ENCODE measurements at places on chromosomes 7 and 10.
A peak's percentile ranks its signal among the peaks of the same experiment; 100 is the strongest.

DNA sequence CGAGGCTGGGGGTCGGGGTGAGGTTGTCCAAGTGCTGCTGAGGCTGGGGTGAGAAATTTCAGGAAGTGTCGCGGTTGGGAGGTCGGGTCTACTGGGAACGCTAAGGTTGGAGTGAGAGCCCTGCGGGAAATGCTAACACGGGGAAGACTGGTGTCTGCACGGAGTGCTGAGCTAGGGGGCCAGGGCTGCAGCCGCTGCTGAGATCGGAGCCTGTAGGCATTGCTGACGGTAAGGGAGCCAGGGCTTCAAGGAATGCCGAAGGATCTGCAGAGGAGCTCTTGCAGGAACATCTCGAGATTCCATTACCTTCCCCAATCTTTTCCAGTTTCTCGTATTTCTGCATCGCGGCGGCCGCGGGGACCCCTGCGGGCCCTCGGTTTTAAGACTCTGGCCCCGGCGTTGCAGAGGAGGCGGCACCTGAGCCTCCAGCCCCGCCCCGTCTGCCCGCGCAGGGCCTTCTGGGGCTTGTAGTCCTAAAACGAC lies at the start of gene CDK5:
Gene CDK5 (minus strand): TSS at position 392 of the 483 bp plus-strand sequence. CDS start 49 bp downstream, at position 343.
- DNase-seq, result peak; percentile 56

GRCh38 chr10:10702211-10702610 lies 315.5 kb upstream of the CELF2 start:
- DNase-seq, result no peak

- no peak for DNase-seq
These were observed 1224.6 kb upstream of the LRRTM3 start for GRCh38 chr10:65701168-65701776.

DNA sequence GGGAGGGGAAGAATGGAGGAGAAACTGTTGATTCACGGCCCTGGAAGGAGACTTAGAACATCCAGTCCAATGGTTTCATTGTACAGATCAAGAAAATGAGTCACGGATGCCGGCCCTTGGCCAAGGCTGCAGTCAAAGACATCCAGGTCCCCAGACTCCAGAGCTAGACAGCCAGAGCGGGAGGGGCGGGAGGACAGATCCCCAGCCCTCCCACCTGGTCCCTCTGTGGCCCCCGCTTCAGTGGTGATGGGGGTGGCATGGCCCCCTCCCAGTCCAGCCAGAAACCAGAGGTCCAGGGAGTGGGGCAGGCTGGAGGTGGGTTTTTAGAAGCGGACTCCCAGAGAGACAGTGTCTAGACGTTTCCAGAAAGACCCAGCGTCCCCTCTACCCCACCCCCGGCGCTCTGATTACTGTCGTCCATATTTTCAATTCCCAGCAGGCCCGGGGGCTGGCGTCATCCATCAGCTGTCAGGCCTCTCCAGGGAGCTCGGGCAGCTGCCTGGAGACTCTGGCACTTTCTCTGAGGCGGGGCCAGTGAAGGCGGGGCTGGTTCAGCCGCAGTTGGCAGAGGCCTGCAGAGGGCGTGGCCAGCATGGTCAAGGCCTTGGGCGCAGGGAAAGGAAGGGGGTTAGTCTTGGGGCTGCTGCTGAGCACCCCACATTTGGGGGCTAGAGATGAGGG lies 8.0 kb upstream of the HSPB1 start:
- no peak for DNase-seq

DNA sequence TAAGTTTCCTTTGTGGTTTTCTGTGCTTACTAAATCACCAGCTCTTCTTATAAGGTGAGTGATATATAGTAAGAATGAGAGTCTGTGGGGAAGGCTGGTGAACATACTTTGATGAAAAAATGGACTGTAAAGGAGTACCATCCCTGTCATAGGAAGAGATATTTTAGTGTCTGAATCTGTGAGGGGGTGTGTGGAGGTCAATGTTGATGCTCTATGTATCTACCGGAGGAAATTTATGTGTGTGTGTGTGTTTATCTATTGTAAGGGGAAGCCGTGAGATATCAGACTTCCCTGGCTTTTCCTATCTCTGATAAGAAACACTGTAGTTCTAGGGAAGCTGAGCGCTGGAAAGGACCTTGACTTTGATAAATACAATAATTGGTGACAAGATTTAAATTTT lies 179.0 kb downstream of the PCDH15 start:
- no peak for DNase-seq

GRCh38 chr10:77333610-77334340 lies 303.8 kb downstream of the KCNMA1 start:
- no peak for DNase-seq

DNA sequence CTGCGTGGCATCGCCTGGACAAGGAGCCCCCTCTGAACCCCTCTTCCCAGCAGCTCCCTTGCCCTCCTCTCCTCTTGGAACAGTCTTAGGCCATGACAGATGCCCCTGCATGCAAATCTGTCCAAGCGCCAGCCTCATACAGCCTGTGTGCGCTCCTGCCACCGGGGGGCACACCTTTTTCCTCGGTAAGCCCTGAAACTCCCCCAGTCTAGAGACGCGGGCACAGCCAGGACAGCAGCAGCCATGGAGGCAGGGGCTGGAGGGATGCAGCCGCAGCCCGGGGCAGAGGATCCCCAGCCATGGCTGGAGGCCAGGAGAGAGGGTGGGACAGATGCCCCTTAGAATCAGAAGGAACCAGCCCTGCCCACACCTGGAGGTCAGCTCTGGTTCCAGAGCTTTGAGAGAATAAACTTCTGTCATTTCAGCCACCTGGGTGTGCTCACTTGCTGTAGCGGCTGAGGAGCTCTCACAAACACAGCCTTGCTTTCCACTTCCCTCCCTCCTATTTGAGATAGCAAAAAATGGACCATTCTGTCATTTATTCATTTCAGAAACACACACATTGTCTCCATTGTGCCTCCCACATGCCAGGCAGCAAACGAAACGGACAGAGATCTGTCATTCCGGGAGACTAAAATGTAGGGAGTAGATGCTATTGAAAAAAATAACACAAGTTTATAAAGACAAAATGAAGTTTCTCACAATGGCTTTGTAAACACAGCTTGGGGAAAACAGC lies 241.5 kb downstream of the WDR37 start:
- peak; percentile 39 for DNase-seq

DNA sequence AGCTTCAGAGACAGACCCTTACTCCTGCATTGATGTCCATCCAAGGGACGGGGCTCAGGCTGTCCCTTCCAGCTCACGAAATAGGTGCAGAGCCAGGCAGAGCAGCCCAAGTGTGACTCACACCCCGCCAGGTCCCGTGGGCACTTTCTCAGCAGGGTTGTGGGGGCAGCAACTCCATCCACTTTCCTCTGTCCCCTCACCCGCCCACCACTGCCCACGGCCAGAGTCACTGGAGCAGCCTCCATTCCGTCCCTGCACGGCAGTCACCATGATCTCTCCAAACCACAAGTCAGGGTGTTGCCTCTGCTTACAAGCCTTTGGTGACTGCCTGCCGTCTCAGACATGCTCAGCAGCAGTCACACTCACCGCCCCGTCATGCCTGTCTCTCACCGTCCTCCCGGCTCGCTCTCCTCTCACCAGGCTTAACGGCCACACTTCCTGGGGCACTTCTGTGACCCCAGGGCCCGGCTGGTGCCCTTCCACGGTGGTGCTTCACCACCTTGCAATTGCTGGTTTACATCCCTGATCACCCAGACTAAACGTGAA lies 39.3 kb downstream of the CALML3 start:
- no peak for DNase-seq

GRCh38 chr10:70784471-70784870 lies 706 bp downstream of the TBATA start:
- no peak for DNase-seq

- DNase-seq, result no peak
These were observed 26.3 kb upstream of the HMX3 start for GRCh38 chr10:123109466-123109865.

GRCh38 chr10:3711918-3712317 lies 73.1 kb downstream of the KLF6 start:
- DNase-seq, result no peak

DNA sequence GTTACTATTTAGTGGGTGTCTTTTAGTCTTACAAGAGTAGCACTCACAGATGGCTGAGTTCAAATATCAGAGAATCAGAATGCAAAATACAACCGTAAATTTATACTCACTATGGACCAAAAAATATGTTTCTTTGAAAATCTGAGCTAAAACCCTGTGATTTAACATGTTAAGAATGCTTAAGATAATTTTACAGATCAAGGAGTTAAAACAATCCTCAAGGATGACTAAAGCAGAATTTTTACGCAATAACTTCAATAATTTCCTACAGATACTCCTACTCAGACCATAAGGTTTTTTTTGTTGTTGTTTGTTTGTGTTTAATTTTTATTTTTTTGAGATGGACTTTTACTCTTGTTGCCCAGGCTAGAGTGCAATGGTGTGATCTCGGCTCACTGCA lies 47.9 kb upstream of the CCDC6 start:
- DNase-seq, result no peak

DNA sequence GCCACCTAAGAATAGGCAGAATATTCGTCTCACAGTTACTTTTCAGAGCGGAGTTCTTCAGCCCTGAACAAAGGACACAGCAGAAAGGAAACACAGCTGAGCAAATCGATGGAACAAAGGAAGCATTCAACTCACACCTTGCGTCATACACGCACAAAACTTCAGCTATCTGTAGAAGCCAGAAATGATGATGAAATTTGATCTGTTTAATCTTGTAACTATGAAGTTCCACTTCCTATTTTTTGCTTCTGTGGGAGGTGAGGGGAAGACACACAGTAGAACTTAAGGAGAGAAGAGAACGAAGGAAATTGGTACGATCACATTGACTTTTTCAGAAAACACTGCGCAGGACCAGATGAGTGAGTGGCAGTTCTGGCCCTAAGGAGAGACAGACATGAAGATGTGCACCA lies 26.2 kb downstream of the FAM171A1 start:
- DNase-seq, result peak; percentile 90

DNA sequence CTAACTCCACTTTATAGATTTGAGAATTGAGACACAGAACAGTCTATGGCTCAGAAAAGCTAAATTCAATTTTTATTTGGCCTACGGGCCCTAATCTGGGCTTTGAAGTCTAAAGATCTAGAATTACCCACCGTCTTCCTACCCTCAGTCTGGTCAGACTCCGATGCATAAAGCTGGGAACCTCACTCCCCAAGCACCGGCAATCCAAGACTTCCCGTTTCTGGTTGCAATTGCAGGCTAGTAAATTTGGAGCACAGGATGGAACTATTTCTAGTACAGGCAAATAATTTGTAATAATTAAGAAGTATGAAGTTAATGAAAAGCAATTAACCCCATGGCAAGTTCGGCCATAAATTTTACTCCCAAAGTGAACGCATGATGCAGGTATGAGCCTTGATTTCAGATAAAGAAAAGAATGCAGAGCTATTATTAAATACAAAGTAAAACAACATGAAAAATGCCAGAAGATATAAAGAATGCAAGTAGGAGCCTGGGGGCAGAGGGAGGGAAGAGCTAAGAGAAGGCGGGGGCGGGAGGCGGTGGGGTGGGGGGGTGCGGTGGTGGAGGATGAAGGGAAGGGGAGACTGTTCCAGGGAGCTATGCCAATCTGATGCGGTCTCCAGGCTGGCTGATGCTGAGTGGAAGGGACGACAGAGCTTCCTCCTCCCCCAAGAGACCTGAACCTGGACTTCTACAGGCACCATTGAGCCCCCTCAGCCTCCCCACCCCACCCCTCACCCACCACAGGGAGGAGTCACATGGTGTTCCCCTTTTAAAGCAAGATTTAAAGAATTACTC lies 45.1 kb downstream of the BPGM start:
- no peak for DNase-seq

- no peak for DNase-seq
These were observed 154.7 kb downstream of the PRPF18 start for GRCh38 chr10:13741438-13741837.

DNA sequence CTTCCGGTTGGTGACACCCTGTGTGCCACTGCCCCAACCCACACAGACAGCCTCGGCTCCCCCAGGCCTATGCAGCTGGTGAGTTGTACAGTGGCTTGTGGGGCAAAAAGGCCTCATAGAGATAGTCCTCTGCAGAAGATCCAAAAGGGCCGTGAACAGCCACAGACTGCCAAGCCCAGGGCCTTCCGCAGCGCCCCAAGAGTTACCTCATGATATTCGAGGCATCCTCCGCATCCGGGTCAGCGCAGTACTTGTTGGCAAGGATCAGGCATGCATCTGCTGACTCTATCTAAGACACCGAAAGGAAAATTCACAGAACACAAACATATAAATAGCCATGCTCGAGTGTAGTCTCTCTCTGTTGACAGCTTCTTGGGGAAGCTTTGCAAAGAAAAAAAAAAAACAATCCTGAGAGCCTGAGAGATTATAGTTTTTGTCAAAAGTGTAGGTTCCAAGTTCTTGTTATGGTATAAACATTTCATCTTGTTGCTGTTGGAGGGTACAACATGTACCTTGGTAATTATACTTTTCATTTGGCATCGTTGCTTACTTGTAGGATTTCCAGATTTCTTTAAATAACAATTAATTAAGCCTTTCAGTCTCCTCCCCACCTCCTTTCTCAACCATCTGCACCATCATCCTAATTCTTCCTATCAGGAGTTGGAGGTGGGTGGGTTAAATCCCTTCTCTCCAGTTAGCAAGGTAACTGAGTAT lies 553.0 kb downstream of the KCNMA1 start:
- no peak for DNase-seq

DNA sequence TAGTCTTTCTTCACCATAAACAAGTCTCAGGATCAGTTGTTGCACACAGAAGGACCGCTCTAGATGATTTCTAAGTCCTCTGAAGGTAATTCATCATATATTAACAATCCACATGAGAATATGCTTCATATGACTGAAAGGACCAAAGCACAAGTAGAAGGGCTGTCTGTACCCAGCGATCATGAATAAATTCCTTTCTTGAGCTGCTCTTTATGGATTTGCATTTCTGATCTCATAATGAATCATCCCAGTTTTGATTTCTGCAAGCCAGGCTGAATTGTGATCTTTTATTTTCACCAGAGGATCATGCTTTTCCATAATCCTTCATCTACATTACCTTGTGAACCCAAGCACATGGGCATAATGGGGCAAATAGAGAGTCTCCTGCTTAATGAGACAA lies 675.6 kb downstream of the MAGI2 start:
- DNase-seq, result no peak

GRCh38 chr7:12066004-12066403 lies 145.1 kb upstream of the TMEM106B start:
- DNase-seq, result no peak

DNA sequence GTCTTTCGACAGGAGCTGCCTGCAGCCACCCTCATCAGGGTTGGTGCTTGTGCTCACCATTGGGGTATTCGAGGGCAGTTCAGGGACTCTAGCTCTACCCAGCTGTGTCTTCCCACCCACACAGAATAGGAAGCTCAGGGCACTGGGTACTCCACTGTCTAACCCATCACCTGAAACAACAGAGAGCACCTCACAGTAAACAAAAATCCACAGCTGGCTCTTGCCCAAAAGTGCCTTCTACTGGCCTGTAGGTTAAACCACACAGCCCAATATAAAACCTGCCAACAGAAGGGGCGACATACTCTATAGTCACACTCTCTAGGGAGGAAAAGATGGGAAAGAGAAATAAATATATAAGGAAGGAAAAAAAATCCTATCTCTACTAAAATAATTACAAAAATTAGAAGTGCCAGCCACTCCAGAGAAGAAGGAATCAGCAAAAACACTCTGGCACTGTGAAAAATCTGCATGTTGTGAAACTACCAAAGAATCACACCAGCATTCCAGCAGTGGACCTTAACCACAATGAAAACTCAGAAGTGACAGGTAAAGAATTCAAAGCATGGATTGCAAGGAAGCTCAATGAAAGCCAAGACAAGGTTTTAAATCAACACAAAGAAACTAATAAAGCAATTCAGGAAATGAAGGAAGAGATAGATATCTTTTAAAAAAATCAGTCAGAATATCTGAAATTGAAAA lies 110.0 kb downstream of the HGF start:
- no peak for DNase-seq

Measured in Kasumi-1 (cell line).